ENCODE measurements at places on chromosomes 2 and 18. TPM values are rescaled to one million over a fixed set of nuclear protein-coding genes. Genes with fewer than 3 reads are reported as not detected.

Gene REG3G
- not detected for total RNA-seq

Gene DLX1
- not detected for total RNA-seq

Gene DUSP19
- total RNA-seq, result 2.7 TPM

Gene SPP2
- total RNA-seq, result not detected

Gene TMEM182
- total RNA-seq, result 5.8 TPM

Gene ATG9A
- total RNA-seq, result 34.7 TPM

Gene MEX3C
- total RNA-seq, result 56.6 TPM

Gene TTC31
- 29.1 TPM for total RNA-seq

Gene IL1A
- total RNA-seq, result 16.4 TPM

Gene ACVR1
- 25.0 TPM for total RNA-seq

Gene GPR75
- total RNA-seq, result 0.36 TPM

Gene GLI2
- total RNA-seq, result not detected

Gene ITPRIPL1
- 30.2 TPM for total RNA-seq

Gene PCBP1
- total RNA-seq, result 444 TPM

Gene TTN
- total RNA-seq, result 0.73 TPM

Gene CXCR4
- 139 TPM for total RNA-seq

Gene TTC32
- 17.3 TPM for total RNA-seq

Gene PRSS56
- total RNA-seq, result not detected

Gene PID1
- not detected for total RNA-seq

Gene KLHL14
- not detected for total RNA-seq

Gene TMEM247
- total RNA-seq, result not detected

Gene SIX2
- total RNA-seq, result not detected

Gene CHST9
- not detected for total RNA-seq

Gene TMEFF2
- not detected for total RNA-seq

Gene CHN1
- 3.8 TPM for total RNA-seq

Gene ARHGAP25
- total RNA-seq, result 79.8 TPM

Gene RAD51AP2
- not detected for total RNA-seq

Gene TRIM43
- total RNA-seq, result not detected

Gene CCL20
- total RNA-seq, result 74.7 TPM

Gene TBR1
- not detected for total RNA-seq

Gene ASB18
- total RNA-seq, result not detected

Gene ANKRD12
- 77.8 TPM for total RNA-seq

Gene PSD4
- 156 TPM for total RNA-seq

Gene DES
- not detected for total RNA-seq

Gene SDC1
- not detected for total RNA-seq

Gene GCKR
- total RNA-seq, result not detected

Gene CXCR2
- total RNA-seq, result not detected

Gene CDH7
- not detected for total RNA-seq

Gene LINC00305
- not detected for total RNA-seq

Gene ZNF385B
- total RNA-seq, result not detected

Gene ZNF2
- total RNA-seq, result 4.4 TPM

Gene SP110
- 91.5 TPM for total RNA-seq

Gene MROH2A
- total RNA-seq, result not detected

Gene WDR35
- 6.0 TPM for total RNA-seq
